Eye (tissue), 1 donor: ENCODE measurements at places on chromosomes 5 and 9.

DNA sequence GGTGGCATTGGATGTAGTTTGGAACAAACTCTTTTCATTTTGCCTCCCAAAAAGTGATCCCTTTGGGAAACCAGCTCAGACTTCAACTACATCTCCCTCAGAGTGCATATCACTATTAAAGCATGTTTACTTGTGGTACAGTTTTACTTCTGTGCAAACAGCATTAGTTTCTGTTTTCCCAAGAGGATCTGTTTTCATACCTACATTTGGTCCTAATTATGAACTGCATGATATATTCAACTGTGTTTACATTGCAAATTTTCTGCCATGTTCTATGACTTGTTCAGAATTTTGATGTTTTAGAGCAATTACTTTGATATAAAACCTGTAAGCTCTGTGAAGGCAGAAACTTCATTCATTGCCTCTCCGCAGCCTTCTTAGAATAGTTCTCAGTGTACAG, 681.5 kb upstream of the ACO1 start:
- no peak for DNase-seq

DNA sequence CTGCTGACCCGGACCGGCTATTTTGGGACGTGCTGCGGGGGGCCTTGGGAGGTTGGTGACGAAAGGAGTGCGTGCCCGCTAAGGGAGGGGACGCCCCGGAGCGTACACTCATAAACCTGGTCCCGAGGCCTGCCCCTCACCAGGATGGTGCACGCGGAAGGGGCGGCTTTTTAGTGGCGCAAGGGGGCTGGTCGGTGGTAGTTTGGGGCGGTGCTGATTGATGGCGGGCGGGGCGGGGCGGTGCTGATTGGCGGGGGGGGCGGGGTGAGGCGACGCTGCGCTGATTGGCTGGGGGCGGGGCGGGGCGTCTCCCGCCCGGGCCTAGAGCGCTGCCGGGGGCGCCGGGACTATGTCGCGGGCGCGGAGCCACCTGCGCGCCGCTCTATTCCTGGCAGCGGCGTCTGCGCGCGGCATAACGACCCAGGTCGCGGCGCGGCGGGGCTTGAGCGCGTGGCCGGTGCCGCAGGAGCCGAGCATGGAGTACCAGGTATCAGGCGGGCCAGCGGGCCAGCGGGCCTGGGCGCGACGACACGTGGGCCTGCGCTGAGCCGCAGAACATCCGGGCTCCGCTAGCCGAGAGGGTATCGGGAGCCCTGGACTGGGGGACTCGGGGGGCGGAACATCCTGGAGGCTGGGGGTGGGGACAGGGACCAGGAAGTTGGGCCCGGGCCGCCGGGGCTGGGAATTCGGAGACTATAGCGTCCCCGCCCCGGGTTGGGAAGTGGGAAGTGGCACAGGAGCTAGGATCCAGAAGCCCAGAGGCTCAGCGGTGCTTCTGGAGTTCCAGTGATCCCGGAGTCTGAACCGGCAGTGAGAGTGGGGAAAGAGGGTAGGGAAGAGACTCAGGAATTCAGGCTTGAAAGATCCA, at the start of gene FPGS:
FPGS (plus strand) TSS at position 307 of the 868 bp plus-strand sequence; CDS start at position 350, 43 bp downstream.
- peak; percentile 93 for DNase-seq

DNA sequence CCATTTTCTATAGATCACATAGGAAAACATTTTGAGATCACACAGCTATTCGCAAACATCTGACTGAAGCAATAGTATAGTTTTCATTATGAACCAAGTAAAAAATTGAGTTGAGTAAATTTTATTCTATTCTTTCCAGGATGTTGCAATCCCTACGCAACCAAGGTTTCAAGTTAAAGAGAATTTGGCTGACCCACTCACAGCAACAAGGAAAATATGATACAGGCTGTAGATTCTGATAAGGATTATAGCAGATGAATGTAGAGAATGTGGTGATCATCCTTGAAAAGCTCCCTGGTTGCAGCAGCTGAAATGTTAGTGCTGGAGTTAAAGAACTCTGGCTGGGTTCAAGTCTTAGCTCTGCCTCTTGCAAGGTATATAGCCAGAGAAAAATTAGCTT, 4.7 kb downstream of the ABCA1 start:
- DNase-seq, result no peak

- no peak for DNase-seq
Measured at GRCh38 chr5:119243888-119244287, 111.9 kb upstream of the TNFAIP8 start.

- no peak for DNase-seq
Measured at GRCh38 chr5:159877016-159877415, 39.3 kb upstream of the ADRA1B start.

DNA sequence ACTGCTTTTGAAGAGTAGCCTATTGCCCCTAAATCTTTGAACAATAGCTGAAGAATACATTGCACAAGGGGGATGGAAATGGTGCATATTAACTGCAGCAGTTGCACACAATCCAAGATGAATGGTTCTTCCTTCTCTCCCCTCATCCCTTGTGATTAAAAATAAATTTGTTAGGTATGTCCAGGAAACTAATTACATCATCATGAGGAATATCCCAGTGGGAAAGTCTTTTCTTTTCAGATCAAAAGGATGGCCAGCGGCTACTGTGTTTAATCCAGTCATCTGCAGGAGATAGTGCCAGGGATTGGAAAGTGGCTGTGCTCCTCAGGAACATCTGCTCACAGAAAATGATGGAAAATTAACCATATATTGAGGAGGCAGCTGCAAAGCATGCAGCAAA, 508.4 kb upstream of the SEMA6A start:
- no peak for DNase-seq

GRCh38 chr9:130936285-130937117, 2.5 kb downstream of the FIBCD1 start:
- DNase-seq, result peak; percentile 63

- DNase-seq, result no peak
Measured at GRCh38 chr9:114307899-114308267, 15.0 kb upstream of the ORM1 start.

GRCh38 chr9:103816146-103816545, 278.0 kb upstream of the SMC2 start:
- DNase-seq, result no peak

- DNase-seq, result no peak
Measured at GRCh38 chr5:176818391-176819098, 8.2 kb downstream of the UNC5A start.

DNA sequence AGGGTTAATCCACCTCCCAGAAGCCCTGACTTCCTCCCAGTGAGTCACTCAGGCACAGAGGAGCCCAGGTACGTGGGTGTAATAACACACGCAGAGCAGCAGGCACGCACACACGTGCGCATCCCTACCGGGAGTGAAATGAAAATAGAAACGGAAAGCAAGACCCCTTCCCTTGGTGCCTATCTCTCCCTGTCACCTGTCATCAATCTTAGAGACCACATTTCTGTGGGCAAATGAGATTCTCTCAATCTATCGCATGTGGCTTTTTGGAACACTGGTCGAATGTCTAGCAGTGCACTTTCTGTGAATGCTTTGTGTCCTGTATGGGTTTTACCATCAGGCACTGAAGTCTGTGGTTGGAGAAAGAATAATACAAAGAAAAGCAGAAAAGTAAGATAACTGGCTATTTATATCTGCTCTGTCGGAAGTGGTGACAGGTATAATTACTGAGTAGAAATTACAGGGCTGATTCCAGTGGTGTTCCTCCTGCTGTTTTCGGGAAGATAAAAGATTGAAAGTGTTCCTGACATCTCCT, 137.7 kb upstream of the GRIA1 start:
- peak; percentile 18 for DNase-seq

GRCh38 chr5:177188775-177189174, 55.2 kb downstream of the NSD1 start:
- DNase-seq, result no peak

DNA sequence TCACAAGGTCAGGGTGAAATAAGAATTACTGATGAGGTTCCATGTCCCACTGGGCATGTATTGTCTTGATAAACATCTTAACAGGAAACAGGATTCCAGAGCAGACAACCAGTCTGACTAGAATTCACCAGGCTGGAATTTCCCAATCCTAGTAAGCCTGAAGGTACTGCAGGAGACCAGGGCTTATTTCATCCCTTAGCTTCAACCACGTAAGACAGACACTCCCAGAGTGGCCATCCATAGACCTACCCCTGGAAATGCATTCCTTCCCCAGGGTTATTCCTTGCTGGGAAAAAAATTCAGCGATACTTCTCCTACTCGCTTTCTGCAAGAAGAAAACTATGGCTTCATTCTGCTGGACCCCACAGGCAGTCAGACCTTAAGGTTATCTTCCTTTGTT, 785.4 kb downstream of the NR2F1-AS1 start:
- no peak for DNase-seq

GRCh38 chr9:81113453-81114124, 575.8 kb downstream of the TLE1 start:
- no peak for DNase-seq

DNA sequence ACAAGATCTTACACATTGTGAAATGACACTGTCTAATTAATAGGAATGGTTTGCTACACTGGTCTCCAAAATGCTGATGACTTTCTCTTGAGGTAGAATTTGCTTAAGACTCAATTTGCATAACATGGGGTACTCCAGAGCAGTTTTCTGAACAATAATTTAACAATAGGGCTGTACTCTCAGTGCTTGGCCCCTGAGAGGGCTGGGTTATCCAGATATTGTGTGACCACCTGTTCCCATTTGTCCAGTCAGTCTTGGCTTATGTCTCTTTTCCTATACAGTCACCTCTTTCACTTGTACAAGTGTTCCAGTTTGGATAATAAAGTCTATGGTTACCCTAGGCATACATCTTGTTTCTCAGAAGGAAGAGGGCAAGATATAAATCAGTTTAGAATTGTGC, 17.9 kb downstream of the ZSWIM6 start:
- DNase-seq, result no peak
